ENCODE measurements at places on chromosomes 12 and 14.

GRCh38 chr12:5272018-5272785, 159.7 kb upstream of the NTF3 start:
- no peak for DNase-seq

DNA sequence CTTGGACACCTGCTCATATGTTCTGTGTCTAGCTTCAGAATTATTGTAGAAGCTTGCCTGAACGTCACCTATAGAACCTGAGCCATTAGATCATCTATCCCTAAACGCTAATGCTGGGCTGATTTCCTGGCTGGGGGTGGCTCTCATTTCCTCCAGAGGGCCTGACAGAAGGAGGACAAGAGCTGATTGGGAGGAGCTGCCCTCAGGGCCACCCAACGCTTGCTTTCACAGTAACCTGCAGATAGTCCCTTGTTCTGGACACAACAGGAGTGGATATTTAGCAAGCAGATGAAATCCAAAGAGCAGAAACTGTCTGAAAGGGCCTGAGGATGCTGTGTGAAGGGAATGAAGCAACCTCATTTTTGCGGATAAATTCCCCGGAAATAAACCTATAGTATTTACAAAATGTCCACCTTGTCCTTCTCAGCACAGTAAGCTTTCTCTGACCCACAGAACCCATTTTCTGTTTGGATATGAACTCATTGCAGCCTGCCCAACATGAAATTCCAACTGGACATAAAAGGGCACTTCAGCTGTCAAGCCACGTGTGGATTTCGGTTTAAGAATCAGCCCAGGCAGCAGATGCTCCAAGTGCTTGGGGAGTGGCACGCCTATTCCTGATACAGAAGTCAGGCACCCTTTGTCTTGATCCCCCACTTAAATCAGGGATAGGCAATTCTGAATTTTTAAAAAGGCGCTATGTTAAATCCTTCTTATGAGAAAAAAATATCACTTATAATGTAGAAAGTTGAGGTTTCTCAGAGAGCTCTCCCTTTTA, 32.8 kb upstream of the TUBA1C start:
- no peak for DNase-seq

GRCh38 chr14:99565383-99565782, 38.6 kb downstream of the CCDC85C start:
- DNase-seq: no peak

- DNase-seq: no peak
Observed at GRCh38 chr14:72609205-72609916, 284.5 kb downstream of the DPF3 start.

DNA sequence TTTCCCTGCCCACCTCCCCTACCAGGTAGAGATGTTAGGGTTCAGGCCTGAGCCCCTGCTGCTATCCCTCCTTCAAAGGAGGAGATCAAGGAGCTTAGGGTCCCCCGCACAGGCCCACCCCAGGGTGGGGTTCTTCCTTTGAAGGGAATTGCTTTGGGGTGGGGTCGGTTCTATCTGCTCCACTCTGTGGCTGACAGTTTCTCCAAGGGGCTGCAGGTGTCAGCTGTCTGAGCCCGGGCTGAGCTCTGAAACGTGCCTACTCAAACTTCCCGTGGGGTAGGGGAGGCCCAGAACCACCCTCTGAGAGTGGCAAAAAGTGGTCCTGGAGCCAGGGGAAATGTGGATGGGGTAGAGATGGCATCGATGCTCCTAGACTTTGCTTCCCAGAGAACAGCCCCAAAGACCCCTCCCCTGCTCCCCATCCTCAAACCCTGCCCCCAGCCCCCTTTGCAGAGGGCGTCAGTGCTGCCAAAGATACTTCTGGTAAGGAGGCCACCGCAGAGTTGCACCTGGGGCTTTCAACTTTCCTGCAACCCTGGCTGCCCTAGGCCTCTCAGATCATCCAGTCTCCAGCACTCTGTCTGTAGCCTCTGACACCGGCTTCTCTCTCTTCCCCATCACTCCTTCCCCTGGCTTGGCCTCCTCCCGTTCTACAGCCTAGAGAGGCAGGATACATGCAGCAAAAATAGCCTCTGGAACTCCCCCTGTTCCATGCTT, 6.3 kb upstream of the CD4 start:
- no peak for DNase-seq

DNA sequence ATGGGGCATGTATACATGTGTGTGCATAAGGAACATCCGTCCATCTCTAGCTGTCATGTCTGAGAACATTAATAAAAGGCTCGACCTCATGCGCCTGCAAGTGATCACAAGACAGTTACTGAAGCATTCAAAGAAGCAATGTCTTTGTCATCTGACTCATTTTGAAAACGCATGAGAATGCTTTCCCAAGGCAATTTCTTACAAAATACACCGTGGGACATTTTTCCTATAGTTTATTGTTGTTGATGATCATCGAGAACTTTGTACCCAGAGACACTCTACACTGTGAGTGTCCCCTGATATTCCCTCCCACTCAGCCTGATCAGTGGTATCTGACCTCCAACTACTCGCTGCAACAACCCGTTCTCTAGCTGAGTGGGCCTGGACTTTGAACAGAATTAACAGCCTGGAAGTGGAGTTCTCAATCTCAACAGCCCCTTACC, 68.1 kb downstream of the ETV6 start:
- DNase-seq: no peak

- no peak for DNase-seq
Observed at GRCh38 chr12:31797230-31797872, 68.5 kb upstream of the AMN1 start.

- DNase-seq: no peak
Observed at GRCh38 chr14:39451811-39452210, 19.6 kb upstream of the FBXO33 start.

DNA sequence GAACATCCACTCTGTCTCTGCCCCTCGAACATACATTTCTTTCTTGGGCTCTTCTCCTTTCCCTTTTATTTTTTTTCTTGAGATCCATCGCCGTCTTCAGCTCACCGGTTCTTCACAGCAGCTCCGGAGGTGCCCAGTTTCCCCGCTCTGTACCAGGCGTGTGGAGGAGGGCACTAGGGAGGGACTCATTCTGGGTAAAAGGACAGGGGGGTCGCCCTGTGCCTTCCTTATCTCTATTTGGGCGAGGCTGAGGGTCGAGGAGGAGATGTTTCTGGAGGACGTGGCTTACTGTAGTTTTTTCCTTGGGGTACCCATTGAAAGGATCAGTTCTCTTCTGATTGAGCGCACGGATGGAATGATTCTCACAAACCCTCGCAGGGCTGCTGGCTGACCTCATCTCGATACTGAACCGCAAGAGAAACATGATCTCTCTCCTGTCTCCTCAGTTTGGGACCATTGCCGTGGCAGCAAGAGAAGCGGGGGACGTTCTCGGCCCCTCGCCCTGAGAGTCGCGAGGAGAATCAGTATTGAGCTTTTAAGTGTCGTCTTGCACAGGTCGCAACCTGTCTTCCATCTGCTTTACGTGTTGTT, 386 bp downstream of the LIN52 start:
- no peak for DNase-seq

GRCh38 chr12:32248441-32249140, 141.9 kb downstream of the BICD1 start:
- DNase-seq: no peak

DNA sequence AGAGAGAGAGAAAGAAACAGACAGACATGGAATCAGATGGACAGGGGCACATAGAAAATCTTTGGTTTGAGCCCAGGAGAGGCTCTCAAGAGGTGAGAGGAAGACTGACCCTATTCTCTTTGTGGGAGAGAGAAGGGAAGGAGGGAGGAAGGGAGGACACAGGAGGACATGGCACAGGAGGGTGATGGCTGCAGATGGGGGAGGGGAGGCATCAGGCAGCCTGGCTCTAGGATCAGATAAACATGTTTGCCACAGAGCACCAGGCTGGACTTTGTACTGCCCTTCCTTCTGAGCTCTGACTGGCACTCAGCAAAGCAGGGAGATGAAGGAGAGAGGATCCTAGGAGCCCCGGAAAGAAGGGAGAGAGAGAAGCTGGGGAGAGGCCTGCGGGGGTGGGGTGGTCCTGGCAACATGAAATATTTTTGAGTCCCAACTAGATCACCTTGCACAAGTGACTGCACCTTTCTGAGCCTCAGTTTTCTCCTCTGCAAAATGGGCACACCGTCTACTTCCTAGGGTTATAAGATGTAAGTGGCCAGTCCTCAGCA, 6.1 kb downstream of the HNF1A start:
- no peak for DNase-seq

DNA sequence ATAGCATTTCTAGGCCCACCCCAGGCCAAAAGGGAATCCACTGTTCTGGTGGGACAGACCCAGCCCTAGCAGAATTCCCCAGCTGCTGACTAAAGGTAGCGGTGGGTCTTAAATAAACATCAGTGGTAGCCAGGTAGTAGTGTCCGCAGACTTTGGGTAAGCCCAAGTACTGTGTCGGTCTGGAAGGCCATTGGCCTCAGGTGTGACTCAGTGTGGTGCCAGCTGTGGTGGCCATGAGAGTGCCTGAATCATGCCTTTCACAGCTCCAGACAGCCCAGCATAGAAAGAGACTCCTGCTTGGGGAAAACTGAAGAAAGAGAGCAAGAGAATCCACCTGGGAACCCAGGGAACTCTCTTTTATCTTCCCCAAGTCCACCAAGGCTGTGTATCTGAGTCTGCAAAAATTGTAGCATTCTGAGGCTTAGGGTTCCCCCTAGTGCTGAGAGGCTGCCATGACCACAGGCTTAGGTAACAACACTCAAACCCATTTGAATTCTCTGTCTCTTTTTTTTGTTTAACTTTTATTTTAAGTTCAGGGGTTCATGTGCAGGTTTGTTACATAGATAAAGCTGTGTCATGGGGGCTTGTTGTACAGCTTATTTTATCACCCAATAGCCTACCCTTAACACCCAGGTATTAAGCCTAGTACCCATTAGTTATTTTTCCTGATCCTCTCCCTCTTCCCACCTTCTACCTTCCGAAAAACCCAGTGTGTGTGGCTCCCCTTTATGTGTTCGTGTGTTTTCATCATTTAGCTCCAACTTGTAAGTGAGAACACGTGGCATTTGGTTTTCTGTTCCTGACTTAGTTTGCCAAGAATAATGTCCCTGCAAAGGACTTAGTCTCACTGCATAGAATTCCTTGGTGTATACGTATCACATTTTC, 16.7 kb upstream of the CD163L1 start:
- peak; percentile 71 for DNase-seq

GRCh38 chr12:6957741-6958608, 6.8 kb downstream of the PTPN6 start:
- DNase-seq: no peak

DNA sequence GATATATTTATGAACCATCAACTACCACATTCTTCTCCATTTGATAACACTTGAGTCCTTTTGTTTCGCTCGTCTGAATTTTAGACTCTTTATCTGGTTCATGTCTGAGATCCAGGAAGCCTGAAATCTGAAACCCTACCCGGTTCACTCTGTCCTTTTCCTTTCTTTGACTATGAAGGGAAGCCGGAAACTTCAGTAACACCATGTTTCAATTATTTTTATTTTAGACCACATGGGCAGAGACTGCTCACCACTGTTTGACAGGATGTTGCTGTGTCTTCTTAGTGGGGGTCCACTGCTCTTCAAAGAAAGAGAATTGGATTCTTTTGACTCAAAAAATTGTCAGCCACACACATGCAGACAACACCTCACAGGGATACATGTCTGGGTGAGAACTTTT, 331.9 kb upstream of the FLRT2 start:
- no peak for DNase-seq

DNA sequence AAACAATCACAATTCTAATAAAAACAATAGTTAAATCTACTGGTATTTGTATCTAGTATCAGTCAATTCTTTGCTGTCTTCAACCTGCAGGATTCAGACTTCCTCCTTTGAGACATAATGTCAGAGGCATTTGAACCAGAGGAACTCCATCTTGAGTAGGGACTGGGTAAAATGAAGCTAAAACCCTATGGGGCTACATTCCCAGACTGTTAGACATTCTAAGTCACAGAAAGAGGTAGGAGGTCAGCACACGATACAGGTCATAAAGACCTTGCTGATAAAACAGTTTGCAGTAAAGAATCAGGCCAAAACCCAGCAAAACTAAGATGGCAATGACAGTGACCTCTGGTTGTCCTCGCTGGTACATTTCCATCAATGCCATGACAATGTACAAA, 48.2 kb upstream of the MAP3K9 start:
- no peak for DNase-seq

- DNase-seq: no peak
Observed at GRCh38 chr12:2924019-2924418, 33.3 kb downstream of the TULP3 start.

DNA sequence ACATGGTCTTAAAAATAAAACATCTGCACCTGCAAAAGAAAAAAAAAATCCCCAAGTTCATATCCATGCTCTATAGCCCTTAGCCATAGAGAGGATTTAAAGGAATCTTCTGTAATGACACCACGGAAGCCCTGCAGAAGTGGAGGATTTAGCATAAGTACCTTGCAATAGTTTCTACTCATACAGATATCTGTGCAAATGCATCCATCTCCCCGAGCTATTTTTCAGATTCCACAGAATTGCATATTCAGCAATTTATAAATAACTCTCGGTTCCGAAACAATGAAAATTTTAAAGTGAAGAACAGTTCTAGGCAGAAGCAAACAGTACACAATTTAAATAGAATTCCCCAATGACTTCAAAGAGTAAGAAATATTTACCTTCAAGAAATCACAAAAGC, 424 bp downstream of the IGF1 start:
- DNase-seq: no peak

DNA sequence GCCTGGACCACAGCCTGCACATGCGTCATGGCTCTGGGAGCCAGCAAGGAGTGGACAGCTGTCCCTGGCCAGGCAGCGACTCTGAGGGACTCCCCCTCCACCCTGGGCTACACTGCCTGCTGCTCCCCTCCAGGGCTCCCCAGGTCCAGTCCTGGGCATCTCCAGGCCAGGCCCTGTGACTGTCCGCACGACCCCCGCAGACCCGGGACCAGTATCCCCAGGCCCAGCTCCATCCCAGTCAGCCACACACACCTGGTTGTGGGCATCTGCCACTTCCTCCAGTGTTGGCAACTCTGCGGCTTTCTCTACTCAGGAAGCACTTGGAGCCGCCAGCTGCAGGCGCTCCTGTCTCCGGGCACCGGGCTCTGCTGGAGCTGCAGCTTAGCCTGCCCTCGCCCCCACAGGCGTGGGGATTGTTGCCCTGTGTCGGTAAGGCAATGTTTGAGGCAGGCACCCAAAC, 2.4 kb downstream of the ULK1 start:
- DNase-seq: no peak

- peak; percentile 65 for DNase-seq
Observed at GRCh38 chr14:44961151-44961553, 595 bp downstream of the KLHL28 start.

DNA sequence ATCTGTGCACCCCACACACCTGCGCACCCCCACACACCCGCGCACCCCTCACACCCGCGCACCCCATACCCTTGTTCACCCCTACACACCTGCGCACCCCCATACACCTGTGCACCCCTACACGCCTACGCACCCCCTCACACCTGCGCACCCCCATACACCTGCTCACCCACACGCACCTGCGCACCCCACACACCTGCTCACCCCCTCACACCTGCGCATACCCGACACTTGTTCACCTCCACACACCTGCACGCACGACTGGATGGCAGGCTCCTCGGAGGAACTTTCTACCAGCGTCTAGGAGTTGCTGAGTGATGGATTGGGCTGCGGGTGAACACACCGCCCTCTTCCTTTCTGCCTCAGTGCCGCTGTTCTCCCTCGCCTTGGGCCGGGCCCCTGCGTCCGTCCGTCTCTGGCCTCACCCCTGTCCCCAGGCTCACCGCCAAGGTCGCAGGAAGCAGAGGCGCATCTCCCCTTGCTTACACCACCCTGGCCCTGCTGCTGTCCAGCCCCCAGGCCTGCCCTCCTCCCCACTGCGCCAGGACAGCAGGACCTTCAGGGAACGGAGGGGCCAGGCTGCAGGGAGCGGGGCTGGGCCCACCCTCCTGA, 20.7 kb upstream of the TMEM106C start:
- DNase-seq: no peak

All from naive thymus-derived CD8-positive, alpha-beta T cell (primary cell).